ENCODE measurements at places on chromosomes 1 and 21.

DNA sequence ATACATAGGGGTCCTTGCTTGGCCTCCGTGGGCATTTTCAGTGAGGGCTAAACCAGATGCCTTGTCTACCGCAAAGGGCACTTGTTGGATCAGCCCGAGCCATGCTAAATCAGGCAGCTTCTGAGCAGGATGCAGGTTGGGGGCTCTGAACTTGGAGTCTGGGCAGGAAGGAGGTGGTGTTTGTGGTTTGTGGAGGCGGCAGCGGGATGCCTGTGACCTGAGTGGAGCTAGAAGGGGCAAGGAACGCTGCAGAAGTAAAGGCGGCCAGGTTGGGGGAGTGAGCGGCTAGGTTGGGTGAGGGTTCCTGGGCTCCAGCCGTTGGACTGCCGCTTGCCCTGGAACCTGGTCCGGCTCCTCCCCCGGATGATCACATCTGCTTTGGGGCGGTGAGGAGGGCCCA is 183.9 kb downstream of the CAMTA1 start:
- no peak for DNase-seq

DNA sequence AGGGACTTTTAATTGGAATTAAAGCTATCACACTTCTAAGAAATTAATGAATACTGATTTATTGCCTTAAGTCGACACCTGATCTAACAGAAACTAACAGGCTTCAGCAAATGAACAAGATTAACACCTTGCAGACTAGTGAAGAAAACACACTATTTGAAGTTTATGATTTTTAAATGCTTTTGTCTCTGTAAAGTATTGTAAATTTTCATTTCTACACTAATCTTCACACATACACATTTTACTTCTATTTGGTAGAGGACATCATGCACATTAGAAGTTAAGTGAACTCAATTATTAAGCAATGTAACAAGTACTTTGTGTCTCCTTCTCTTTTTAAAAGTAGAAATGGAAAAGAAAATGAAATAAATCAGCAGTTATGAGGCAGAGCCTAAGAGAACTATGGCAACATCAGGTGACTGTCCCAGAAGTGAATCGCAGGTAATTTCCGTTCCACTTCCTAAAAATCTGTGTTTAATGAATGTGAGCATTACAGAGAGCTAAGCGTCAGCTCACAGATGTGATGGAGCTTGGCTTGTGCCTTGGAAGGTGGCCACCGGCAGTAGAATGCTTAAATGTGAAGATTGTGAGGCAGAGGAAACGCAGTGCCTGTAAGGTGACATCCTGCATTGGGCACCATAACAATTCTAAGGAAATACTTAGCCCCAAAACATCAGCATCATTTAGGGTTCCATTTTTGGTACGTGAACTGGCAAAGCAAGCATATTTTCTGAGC is 1.2 kb downstream of the PRMT2 start:
- no peak for DNase-seq

DNA sequence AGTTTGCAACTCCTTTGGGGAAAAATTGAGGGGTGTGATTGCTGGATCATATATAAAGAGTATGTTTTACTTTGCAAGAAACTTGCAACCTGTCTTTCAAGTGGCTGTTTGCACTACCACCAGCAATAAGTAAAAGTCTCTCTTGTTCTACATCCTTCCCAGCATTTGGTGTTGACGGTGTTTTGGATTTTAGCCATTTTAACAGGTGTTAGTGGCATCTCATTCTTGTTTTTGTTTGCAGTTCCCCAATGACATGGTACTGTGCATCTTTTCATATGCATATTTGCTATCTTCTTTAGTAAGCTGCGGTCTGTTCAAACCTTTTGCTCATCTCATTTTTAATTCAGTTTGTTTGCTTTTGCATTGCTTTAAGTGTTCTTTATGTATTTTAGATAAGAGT is 535.5 kb downstream of the LRRIQ3 start:
- DNase-seq, result no peak

DNA sequence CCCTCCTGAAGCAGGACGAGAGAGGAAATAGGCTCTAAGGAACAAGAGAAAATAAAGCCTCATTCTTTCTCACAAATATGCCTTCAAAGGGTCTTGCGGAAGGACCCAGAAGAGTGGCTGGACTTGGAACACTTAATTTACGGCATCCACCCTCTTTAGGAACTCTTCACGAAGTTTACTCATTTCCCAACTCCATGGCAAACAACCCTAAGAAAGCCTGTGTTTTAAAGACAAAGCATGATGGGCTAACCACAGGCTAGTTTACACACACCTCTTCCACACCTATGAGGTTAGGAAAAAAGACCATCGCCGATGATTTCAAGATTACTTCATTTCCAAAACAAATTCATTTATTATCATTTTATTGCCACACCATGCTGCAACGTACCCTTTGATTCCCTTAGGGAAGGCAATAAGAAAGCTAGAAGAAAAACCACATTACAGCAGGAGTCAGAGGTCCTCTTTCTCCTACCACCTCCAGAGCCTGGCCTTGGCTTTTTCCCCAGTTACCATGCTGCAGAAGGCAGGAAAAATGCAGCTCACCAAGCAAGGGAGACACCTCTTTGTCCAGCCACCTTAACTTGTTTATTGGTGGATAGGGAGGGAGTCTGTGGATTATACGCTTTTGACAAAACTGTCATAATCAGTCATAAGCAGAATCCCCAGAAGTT is 29.6 kb downstream of the CHI3L2 start:
- DNase-seq, result no peak

DNA sequence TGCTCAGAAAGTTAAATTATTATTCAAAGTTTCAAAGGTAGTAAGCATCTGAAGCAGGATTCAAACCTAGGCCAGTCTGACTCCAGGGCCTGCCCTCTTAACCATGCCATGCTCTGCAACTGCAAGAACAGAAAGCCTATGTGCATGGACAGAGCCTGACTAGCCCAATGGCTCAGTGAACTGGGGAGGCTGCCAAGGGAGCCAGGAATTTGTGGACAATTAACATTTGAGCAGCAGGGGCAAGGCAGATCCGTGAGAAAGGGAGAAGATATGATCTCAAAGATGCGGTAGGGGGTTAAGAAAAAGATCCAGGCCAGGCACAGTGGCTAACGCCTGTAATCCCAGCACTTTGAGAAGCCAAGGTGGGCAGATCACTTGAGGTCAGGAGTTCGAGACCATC is 6.5 kb upstream of the ATP1A4 start:
- DNase-seq, result no peak

DNA sequence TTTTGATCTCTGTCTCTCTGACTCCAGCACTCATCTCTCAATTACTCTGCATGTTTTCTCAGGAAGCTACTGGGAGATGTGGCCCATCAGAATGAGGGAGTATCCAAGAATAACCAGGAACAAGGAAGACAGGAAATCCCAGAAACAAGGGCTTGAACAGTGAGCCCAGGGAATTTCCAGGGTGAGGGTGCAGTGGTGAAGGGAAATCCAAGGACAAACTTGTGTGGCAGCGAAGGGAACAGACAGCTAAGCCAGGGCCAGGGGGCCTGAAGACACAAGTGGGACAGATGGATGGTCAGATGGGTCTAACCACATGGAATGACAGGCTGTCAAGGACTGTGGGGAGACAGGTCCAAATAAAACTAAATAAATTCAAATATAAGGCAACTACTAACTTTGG is 121.8 kb upstream of the ERRFI1 start:
- DNase-seq, result no peak

DNA sequence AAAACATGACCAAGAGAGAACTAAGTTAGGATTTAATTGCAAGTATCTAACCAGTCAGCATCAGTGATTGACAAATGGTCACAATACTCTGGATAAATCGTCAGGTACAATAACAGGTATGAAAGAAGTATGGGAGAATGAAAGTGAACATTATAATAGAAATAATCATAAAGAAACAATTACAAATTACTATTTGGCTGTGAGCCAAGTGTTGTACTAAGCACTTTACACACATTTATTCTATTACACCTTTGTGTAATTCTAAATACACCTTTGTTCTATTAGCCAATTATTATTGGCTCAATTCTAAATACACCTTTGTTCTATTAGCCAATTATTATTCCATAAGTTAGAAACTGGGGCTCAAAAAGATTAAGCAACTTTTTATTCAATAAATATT is 114.7 kb downstream of the KCNH1 start:
- DNase-seq, result no peak

DNA sequence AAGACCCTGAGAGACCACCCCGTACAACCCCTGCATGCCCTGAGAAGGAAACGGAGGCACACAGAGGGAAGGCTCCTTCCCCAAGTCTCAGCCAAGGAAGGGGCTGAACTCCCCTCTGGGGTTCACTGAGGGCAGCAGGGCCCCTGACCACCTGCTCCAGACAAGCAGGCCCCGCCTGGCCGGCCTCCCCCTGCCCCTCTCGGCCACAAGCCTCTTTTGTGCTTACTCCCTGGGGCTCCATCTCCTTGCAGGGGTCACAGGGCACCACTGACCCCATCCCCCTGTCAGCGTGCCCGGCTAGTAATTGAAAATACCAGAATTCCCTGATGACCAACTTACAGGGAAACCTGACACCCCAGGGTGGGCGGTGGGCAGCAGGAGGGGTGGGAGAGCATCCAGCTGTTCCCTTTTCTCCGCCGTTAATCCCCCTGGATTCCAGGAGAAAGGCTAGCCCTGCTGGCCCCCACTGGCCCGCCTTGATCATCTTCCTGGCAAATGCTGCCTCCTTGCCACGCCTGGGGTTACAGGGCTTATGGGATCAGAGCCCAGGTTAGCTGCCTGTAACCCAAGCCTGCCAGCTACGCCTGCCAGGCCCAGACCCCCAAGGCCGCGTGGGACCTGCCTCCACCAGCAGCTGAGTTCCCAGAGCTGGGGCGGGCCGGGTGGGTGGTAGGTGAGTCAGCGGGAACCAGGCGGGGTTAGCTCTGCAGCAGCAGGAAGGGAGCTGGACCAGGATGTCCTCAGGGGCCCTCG is 96.1 kb downstream of the LACTBL1 start:
- no peak for DNase-seq

DNA sequence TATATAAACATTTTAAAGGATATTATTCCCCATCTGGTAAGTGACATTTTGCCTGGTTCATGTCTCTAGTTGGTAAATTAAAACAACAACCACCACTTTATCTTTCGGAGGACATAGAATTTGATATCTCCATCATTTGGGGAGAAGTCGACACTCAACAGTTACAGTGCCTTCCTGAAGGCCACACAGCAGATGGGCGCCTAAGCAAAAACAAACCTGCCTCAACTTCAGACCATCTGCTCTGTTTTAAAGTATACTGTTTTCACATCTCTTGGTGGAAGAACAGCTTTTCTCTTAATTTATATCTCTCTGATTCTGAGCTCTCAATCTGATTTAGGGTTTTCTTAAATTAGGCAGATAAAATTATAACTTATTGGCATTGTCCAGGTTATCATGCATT is 282.2 kb downstream of the RYR2 start:
- no peak for DNase-seq

GRCh38 chr1:179474713-179475112 is 101.0 kb downstream of the NPHS2 start:
- no peak for DNase-seq

GRCh38 chr1:164953098-164953497 is 394.1 kb downstream of the PBX1 start:
- no peak for DNase-seq

DNA sequence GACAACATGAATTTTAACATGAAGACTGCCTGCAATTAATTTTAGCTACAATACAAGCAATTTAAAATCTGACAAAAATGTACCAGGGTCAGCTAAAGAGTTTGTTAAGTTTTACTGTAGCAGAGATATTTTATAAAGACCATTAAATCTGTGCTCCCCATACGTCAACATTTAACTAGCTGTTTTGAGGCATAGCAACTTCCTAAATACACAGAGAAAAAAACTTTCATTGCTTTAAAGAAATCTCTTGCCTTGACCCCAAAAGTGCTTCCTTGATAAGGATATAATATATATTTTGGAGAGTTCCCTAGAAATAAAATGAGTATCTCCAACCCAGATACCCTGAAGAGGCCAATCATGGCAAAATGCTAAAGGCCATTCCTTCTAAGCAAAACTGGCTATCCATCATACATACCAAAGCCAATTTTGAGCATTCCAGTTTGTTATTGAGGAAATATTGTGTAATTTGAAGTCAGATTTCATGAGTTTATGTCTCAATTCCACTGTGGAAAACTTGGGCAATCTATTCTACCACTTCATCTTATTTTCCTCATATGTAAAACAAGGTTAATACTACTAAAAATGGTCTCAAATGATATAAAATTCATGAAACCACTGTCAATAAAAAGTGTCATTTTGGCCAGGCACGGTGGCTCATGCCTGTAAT is 19.1 kb downstream of the ASPM start:
- no peak for DNase-seq

DNA sequence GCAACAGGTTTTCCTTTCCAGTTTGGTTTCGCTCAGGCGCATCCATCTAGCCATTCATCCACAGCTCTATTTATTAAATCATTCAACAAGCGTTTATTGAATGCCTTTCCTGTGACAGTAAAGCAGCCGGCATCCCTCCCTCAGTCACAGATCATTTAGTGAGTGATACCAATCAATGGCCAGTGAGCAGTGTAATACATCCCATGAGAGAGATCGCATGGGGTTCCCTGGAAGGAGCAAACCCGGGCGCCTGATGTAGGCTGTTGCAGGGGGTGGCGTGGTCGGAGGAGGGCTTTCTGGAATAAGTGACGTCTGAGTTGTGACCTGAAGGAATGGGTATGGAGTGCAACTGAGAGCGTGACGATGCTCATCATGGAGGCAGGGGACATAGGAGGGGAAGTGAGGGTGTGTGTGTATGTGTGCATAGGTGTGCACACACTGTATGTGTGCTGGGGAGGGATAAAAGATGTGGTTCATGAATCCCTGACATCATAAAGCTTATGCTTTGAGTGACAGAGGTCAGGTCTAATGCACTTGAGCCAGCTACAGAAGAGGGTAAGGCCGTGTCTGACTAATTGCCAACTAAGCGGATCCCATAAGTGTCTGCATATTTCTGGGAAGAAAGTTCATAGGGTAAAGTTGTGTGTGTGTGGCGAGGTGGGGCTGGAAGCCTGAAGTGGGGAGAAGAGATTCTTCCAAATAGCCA is 6.6 kb downstream of the FCMR start:
- no peak for DNase-seq

GRCh38 chr1:117176579-117176978 is 34.1 kb downstream of the VTCN1 start:
- DNase-seq, result no peak

DNA sequence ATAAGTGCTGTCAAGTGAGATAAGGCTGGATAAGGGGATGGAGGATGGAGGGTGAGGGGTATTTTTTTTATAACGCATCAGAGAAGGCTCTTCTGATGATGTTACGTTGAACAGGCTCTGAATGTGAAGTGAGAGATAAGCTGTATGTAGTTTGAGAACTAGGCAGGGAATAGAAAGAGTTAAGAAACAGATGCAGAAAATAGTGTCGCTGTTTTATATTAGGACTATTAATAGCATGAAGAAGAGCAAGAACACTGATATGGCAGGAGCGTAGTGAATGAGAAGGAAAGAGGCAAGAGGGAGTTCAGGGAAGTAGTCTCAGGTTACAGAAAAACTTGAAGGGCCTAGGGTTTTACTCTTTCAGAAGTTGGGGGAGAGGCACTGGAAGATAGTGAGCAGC is 59.8 kb downstream of the GPR88 start:
- no peak for DNase-seq

DNA sequence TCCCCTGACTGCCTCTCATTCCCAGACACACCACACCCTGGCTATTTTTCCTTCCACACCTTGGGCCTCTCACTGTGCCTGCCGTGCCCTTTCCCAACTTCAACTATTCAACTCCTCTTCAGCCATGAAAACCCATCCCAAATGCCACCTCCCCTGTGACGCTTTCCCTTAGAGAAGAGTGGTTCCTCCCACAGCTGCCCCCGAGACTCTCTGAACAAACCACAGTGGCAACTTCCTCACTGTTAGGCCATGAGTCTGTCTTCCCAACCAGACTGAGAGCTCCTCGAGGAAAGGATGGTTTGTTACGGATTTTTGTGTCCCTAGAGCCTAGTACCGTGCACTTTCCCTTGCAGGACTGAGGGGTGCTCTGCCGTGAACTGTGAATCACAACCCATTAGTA is 59.2 kb downstream of the LRRN2 start:
- no peak for DNase-seq

Measured in LNCaP clone FGC (cell line).